ENCODE measurements at places on chromosomes 3 and 15. TPM values are rescaled to one million over a fixed set of nuclear protein-coding genes. Genes with fewer than 3 reads are reported as not detected.

Gene IL16
- total RNA-seq = not detected

Gene KCNAB1
- 0.05 TPM for total RNA-seq

Gene CHDH
- 0.07 TPM for total RNA-seq

Gene SLC38A3
- 0.89 TPM for total RNA-seq

Gene HIGD1A
- total RNA-seq = 138 TPM

Gene PPIP5K1
- total RNA-seq = 5.2 TPM

Gene HTD2
- 10.6 TPM for total RNA-seq

Gene FOXB1
- total RNA-seq = not detected

GRCh38 chr15:95763426-95763825 is 567.1 kb upstream of the NR2F2 start:
- DNase-seq = no peak

- no peak for DNase-seq
Observed at GRCh38 chr3:192914848-192915247, 2.8 kb downstream of the MB21D2 start.

DNA sequence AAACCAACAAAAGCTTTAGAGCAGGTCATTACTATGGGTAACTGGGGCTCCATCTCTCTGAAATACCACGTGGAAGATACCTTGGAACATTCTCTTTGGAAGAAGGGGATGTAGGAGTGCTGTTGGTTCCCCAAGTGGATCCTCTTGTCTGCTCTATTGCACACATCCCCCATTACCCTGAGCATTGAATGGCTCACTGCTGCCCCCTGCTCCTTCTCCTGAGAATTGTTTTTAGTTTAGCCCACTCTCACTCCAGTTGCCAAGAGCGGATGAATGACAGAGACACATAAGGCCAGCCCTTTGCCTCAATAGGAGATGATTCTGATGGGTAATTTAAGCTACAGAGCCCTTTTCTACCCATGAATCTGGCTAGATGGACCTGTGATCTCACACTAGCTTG is 135.6 kb upstream of the SUCLG2 start:
- DNase-seq = peak; percentile 31

GRCh38 chr3:195128255-195129071 is 142.5 kb downstream of the XXYLT1 start:
- no peak for DNase-seq

GRCh38 chr3:53802256-53802880 is 43.9 kb downstream of the CHDH start:
- no peak for DNase-seq

DNA sequence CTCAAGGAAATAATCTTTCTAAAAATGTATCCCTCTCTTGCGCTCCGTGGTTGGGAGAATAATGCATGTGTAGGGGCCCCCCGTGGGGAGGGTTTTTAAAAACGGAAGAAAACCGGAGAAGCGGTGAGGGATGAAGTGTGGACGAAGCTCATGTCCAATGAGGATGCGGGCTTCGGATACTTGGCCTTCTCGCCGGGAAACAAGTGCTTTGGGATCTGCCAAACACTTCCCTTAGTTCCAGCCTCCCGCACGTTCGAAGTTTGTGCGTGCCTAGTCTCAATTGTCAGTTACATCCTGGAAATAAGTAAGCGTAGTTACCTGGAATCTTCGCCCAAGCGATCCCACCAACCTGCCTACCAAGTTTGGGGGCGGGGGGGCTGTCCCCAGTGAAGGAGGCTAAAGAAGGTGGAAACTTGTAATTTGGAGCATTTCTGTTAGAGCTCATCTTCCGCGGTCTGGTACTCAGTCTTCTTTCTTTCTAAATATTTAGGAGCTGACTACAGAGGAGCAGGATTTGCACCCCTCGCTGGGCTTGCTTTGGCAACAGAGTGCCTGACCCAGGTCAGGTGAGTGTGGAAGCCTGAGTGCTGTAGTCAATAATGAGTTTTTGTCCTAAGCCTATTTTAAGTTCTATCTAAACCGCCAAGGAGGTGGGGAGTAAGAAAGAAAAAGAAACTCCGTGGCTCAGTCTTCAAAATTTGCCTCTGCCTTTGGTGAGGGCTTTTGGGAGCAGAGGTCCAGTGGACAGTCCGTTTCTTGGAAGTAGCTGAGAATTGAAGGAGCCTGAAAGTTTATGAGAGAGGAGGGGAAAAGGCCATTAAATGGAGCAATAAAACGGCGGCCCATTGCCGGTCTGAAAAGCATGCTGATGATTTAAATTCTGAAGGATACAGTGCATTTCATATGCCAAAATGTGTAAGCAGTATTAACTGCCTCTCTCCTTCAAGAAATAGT is 1.1 kb downstream of the ITPR1 start:
- DNase-seq = peak; percentile 26

DNA sequence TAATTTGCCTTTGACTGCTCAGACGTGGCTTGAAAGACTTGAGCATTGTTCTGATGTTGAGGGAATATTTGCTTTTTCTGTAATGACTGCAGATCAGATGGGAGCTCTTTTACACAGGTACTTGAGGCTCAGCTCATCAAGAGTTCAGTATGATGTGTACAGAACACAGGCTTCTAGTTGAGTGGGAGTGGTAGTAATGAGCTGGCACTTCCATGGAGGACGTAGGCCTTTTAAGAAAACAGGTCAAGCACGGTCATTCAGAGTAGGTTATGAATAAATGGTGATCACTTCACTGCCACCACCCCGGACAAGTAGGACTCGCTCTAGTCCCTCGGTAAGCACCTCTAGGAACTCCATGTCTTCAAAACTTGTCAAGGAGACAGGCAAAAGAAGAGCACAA is 8.8 kb downstream of the EMC4 start:
- DNase-seq = no peak

DNA sequence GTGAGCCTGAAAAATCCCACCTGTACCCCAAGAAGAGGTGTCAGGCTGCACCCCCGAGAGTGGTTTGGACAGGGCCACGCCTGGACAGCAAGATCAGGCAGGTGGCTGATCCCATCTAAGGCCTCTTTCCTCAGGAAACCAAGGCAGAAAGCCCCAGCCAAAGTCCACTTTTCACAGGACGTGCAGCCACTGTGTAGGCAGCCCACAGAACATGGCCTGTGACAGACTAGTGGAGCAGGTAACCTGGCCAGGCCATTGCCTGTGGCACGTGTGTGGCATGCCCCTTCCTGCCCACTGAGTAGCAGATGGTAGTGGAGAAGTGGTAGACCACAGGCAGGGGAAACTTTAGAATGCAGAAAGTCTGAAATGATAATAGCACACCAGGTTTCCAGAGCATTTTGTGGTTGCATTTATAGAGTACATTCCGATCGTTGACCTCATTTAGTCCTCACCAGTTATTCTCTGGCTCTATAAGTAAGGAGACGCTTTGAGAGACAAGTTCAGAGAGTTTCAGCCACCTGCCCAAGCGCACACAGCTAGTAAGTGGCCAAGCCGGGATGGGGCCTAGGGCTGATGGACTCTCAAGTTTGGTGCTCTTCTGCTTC is 68.7 kb downstream of the AAGAB start:
- DNase-seq = no peak

DNA sequence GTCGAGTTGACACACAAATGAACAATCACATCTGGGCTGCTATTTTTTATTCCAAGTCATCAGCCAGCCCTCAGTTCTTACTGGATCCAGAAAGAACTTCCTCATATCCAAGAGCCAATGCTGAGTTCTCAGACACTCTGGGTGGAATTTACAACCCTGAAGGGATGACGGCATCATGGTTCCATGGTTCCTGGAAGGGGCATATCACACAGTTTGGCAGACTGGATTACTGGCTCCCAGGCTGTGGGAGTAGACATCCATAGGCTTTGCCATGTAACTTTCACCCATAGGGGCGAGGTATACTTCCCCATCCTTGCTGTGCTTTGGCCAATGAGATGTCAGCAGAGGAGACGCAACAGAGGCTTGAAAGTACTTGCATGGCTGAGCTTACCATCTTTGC is 26.9 kb upstream of the KBTBD12 start:
- no peak for DNase-seq

DNA sequence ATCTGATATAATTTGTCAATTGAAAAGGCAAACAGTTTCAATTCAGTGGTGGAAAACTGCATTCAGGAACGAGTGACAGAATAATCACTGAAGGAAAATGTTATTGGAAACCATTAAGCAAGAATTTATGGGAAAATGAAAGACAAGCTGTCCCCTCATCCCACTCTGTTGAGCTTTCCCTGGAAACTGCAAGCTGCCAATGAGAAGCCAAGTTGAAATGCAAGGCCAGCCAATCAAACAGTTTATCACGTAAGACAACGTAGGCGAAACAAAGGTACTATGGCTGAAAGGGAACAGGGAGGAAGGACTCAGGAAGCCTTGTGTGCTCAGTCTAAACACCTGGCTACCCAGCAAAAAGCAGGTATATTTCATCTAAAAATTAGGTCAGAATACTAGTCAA is 187.9 kb upstream of the ATP10A start:
- DNase-seq = no peak

All from M059J (cell line).